ENCODE measurements at places on chromosomes 1 and 21. TPM values are rescaled to one million over a fixed set of nuclear protein-coding genes. Genes with fewer than 3 reads are reported as not detected.

PLCH2 gene
- total RNA-seq, result 21.0 TPM

ADGRL4 gene
- total RNA-seq, result 3.5 TPM

LIN28A gene
- not detected for total RNA-seq

LCE1B gene
- total RNA-seq, result not detected

HTR6 gene
- not detected for total RNA-seq

BSDC1 gene
- total RNA-seq, result 39.5 TPM

PIK3R3 gene
- total RNA-seq, result 5.5 TPM

ATP6V1G3 gene
- total RNA-seq, result not detected

CSF3R gene
- total RNA-seq, result 3.2 TPM

CELA3B gene
- total RNA-seq, result not detected

TMPRSS2 gene
- total RNA-seq, result 41.6 TPM

TAS1R1 gene
- total RNA-seq, result not detected

SYT11 gene
- 0.76 TPM for total RNA-seq

WNT4 gene
- total RNA-seq, result 7.7 TPM

SLC30A2 gene
- total RNA-seq, result not detected

MATN1 gene
- total RNA-seq, result not detected

KCNE1 gene
- total RNA-seq, result 0.28 TPM

LRRC7 gene
- 0.08 TPM for total RNA-seq

PLXNA2 gene
- 47.5 TPM for total RNA-seq

BSND gene
- total RNA-seq, result not detected

PGM1 gene
- 37.2 TPM for total RNA-seq

AMPD1 gene
- total RNA-seq, result not detected

NR1I3 gene
- total RNA-seq, result not detected

KANK4 gene
- total RNA-seq, result not detected

NFASC gene
- total RNA-seq, result 12.2 TPM

PAQR6 gene
- total RNA-seq, result 2.0 TPM

CR1L gene
- total RNA-seq, result not detected

HMCN1 gene
- 1.9 TPM for total RNA-seq

APCS gene
- not detected for total RNA-seq

CFHR5 gene
- total RNA-seq, result not detected

LMX1A gene
- 0.04 TPM for total RNA-seq

SYTL1 gene
- total RNA-seq, result 113 TPM

HOOK1 gene
- 31.4 TPM for total RNA-seq

THAP3 gene
- total RNA-seq, result 6.4 TPM

SHE gene
- 1.4 TPM for total RNA-seq

VSIG8 gene
- 1.2 TPM for total RNA-seq

TNFSF4 gene
- total RNA-seq, result 0.12 TPM

PSMA5 gene
- total RNA-seq, result 86.2 TPM

VWA5B1 gene
- not detected for total RNA-seq

FHAD1 gene
- 0.32 TPM for total RNA-seq

ARTN gene
- total RNA-seq, result 7.4 TPM

CASQ2 gene
- total RNA-seq, result 0.92 TPM

SPRR1B gene
- 2,894 TPM for total RNA-seq

EXTL1 gene
- total RNA-seq, result not detected

TINAGL1 gene
- 15.9 TPM for total RNA-seq

MANEAL gene
- total RNA-seq, result 3.1 TPM

GPR52 gene
- total RNA-seq, result 0.56 TPM

LMOD1 gene
- 4.1 TPM for total RNA-seq

OXCT2 gene
- 0.20 TPM for total RNA-seq

A3GALT2 gene
- not detected for total RNA-seq

OR2G6 gene
- not detected for total RNA-seq

CELA2B gene
- not detected for total RNA-seq

FTCD gene
- total RNA-seq, result 0.36 TPM

KIAA1614 gene
- 0.36 TPM for total RNA-seq

APOBEC4 gene
- not detected for total RNA-seq

LCE1A gene
- not detected for total RNA-seq

XKR8 gene
- 3.5 TPM for total RNA-seq
